Activated T-cell treated with anti-CD3 and anti-CD28 coated beads, Interleukin-2, amount 50 U/mL, for 48 hours (primary cell): ENCODE measurements at places on chromosomes 11 and 22.

- no peak for DNase-seq
Measured at GRCh38 chr11:45650166-45651095, 15.0 kb downstream of the CHST1 start.

DNA sequence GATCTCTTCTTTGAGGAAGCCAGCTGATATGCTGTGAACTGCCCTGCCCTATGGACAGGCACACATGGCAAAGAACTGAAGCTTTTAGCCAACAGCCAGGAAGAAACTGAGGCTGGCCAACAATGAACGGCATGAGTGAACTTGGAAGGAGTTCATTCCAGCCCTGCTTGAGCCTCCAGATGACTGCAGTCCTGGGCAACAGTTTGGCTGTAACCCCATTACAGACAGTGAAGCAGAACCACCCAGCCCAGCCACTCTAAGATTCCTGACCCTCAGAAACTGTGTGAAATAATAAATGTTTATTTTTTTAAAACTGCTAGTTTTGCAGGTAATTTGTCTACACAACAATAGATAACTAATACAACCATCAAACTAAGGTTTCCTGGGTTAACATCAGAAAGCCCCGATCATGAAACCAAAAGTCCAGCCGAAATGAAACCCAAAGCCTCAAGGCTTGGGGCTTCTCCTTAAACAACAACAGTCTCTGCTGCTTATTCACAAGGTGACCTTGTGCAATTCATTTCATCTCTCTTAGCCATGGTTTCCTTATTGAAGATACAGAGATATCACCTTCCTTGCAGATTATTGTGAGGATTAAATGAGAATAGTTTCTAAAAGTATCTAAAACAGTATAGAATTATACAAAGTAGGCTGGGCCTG, 31.4 kb downstream of the PAK1 start:
- no peak for DNase-seq

- no peak for DNase-seq
Measured at GRCh38 chr11:129698212-129698611, 117.4 kb upstream of the TMEM45B start.

DNA sequence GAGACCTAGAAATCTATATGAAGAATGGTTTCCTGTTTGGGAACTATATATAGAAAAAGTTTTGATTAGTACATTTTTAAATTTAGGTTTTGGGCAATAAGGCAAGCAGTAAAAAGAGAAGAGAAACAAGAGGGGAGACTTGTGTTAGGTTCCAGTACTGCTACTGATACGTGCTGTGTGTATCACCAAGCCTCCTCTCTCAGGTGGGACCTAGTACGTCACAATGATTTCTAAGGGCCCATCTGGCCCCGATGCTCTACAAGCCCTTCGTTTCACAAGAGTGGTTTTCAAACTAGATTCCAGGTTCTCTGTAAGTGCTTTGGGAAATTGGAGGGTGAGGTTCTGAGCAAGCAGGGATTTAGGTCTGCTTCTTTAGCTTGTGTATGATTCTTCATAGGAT, 39.2 kb downstream of the USP35 start:
- DNase-seq = no peak

- peak; percentile 11 for DNase-seq
Measured at GRCh38 chr11:17597770-17598169, 50.7 kb downstream of the OTOG start.

DNA sequence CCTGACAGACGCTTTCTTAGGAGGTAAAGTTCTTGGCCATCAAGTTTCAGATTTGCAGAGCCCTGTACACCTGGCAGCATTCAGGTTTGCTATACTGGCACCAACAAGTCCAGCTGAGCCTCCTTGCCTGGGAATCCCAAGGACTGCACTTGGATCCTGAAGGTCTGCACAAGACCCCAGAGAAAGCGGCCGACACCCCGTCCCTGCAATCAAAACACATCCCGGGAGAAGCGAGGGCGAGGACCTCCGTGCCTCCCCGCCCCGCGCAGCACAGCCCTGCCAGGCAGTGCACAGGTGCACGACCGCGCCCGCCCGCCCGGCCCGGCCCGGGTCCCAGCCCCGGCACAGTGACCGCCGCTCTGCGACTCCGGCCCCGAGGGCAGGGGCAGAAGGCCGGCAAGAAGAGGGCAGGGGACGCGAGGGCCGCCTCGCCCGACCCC, 559 bp downstream of the MRTFA start:
- no peak for DNase-seq

DNA sequence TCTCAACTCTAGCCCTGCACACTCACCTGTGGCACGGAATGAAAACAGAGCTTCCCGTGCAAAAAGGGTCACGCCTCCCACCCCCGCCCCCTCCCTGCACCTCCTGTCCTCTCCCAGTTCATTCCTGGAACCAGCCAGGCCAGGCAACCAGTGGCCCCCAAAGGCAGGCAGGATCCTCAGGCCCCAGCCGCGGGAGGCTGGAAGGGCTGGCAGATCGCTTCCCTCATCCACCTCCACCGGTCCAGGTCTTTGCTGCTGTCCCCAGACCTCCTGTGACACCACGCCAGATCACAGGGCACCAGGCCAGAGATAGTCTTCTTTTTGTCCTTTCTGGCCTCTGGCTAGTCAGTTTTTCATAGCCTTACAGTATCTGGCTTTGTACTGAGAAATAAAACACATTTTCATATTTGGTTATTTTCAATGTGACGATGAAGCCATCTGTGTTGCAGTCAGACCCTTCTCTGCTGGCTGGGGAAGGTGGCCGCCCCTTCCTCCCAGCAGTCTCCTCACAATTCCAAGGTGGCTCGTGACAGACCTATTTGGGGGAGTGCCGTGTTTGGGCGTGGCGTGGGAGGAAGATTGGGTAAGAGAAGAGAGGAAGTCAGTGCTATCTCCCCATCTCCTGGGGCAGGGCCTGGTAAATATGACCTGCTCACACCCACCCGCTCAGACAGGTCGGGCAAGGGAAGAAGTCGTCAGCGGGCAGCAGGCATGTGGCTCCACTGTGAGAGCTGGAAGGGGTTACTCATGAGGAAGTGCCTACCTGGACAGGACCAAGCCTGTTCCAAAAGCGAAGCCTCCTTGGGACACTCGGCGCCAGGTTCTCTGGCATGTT, 9.1 kb downstream of the SSH3 start:
- peak; percentile 46 for DNase-seq

GRCh38 chr11:70641369-70641768, 243.0 kb downstream of the CTTN start:
- DNase-seq = no peak

DNA sequence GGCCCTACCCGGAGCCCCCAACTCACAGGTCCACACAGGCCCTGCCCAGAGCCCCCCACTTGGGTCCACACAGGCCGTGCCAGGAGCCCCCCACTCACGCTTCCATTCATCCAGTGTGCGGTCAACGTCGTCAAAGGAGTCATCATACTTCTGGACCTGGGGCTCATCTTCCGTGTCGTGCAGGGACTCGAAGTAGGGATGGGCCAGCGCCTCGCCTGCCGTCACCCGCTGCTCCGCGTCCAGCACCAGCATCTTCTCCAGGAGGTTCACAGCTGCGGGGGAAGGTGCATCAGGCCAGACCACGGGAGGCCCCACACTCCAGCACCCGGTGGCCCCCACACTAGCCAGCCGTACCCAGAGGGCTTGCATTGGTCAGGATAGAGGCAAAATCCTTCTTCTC, 4.0 kb upstream of the HDAC10 start:
- DNase-seq = no peak

DNA sequence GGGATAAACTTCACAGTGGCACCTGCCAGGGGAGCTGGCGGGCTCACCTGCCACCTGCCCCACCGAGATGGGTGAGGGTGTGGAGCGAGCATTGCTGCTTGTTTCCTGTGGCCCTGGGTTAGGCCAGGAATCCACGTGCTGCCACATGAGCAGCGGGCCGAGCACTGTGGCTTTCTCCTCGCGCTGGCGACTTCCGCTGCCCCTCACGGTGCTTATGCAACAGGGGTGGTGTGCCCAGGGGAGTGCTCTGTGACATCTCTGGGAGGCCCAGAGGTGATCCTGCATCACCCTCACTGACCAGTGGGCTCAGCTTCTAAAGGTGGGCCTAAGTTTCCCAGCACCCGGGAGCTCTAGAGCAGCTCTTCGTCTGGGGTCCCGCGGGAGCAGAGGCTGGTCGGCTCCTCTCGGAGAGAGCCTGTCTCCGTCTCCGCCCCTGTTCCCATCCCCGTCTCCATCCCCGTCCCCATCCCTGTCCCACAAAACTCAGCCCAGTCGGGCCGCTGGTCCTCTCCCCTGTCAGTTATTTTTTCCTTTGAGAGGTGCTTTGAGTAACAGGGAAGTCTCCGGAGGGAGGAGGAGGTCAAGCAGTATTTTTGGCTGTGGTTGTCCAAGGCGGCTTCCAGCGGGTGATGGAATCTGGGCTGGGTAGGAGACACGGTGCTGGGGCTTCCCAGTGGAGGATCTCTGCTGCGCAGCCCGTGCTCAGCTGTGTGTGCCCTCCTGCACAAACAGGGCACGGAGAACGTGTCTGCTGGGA, 42.5 kb downstream of the AP2A2 start:
- DNase-seq = no peak

DNA sequence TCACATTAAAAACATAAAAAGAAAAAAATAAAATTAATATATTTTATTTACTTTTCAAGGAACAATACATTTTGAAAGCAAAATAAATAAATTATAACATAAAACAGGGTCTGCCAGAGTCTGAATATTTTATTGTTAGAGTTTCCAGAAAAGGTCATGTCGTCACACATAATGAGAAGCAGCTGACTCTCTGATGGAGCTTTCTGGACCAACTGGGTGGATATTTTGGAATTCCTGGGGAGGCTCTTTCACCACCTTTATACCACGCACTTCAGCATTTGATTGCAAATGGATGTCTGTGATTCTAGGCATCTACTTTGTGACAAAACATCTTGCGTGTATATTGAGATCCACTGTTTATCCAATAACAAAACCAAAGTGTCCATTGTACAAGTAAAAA, 455.0 kb upstream of the CCDC179 start:
- DNase-seq = no peak

GRCh38 chr11:44017443-44018126, 30.2 kb upstream of the ACCSL start:
- no peak for DNase-seq

DNA sequence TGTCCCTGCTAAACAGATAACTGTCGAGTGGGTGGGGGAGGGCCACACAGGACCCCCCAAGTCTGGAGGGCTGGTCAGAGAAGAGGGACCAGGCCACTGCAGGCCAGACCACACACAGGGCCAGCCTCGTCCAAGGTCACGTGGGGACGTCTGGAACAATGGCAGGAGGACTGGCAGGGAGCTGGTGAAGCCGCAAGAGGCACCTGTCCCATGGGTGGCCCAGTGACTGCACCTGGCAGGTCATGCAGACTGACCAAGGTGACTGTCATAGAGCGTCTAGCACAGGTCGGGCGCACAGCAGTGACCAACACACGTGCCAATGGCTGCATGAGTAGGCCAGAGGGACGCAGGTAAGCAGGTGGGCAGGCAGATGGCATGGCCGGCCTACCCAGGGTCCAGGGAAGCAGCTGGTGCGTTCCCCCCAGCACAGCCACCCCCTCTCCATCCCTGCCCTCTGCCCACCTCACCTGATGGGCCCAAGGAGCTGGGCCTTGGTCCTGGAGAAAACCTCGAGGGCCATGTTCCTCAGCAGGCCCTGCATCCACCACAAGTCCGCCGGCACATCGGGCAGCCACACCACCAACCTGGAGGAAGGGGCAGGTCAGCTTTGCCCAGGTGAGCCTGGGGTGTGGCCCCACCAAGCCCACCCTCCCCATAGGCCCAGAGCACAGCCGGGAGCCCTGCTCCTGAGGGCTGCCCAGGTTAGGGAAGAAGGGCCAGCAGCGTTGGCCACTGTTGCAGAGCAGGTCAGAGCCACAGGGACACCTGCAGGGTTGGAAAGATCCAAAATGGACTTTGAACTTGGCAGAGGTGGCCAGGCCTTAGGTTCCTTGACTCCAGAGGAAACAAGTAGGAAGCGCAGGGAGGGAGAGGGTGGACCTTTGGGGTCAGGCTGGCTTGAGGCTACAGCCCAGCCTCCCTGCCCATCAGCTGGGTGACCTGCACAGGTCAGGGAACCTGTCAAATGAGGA, 10.4 kb downstream of the PNPLA5 start:
- no peak for DNase-seq

GRCh38 chr11:118443590-118444218, 7.4 kb downstream of the KMT2A start:
- peak; percentile 37 for DNase-seq
